ENCODE measurements at places on chromosomes 1 and 21.

DNA sequence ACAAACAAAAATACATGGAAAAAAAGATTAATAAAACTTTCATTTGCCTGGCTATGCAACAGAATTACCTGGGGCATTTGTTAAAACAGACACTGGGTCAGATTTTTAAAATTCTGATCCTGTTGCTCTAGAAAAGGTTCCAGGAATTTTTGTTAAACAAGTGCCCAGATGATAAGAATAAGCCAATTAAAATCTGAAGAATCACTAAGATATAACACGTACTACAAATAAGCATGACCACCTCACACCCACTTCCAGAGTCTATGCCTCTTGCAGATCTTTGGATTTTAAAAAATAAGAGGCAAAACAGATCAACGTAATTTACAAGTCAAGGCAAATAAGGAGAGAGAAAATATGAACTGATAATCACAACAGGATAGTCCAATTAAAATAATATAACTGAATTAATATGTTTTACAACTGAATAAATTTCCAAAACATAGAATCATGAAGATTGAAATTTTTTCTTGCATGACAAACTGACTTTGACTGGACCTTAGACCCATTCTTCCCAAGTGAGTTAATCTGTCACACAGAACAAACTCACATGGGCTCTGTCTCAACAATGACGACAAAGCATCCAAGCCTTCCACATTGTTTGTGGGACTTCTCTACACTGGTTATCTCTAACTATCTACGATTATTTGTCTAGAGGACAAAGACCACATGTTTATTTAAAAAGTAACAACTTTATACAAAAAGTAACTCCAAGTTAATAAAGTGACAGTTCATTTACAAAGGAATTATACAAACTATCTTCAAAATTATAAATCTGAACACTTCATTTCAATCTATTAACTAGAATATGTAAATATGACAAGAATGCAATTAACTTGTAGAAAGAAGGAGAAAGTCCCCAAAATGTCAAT is 56.9 kb downstream of the COP1 start:
- no peak for DNase-seq

GRCh38 chr1:151820940-151821339 is 10.7 kb downstream of the RORC start:
- DNase-seq: no peak

- DNase-seq: no peak
Measured at GRCh38 chr1:174165471-174166137, 6.3 kb downstream of the RABGAP1L start.

DNA sequence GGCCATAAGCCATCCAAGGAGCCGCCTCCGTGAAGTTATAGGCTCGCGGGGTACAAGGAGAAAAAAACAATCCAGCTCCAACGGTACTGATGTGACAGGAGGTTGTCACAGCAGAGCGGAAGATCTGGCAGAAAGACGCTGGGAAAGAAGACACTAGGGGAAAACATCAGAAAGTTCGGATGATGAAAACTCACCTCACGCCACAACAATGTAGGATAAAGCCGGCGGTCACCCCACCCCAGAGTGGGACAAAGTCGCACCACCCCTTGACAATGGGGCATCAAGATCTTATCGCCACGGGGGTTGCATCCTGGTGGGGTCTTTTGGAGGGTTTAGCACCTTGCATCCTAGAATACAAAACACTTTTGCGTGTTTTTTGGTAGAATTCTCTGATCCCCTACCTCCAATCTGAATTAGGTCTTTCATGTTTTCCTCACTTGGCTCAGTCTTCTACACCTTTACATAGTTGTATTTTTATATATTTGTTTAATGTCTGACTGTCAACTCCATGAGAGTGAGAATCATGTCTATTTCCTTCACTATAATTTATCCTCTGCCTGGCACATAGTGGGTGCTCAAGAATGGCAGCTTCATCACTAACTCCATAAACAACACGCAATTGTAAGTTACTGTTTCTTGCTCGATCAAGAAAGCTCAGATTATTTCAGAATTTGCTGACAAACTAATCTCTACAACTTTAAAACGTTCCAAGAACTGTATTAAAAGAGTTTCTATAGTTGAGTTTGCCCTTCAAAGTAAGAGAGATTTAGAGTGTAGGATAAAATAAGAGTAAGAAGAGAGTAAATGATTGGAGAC is 611 bp upstream of the ZSWIM5 start:
- no peak for DNase-seq

DNA sequence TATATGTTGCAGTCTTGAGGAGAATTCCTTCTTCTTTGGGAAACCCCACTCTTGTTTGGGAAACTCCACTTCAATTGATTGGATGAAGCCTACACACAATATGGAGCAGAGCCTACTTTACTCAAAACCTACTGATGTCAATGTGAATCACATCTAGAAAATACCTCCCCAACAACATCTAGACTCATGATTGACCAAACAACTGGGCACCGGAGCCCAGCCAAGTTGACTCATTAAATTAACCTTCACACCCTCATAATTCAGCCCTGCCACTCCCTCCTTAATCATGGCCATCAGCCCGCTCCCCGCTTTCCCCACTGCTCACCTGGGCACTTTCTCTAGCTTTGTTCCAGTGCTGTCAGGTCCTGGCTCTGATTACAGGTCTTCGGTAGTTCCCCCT is 208.1 kb upstream of the MAP1LC3C start:
- no peak for DNase-seq

GRCh38 chr1:187870552-187870951 is 1041.8 kb downstream of the PLA2G4A start:
- DNase-seq: no peak

- no peak for DNase-seq
Measured at GRCh38 chr1:23801338-23801748, 789 bp upstream of the GALE start.

GRCh38 chr21:34185026-34185750 is 111.8 kb downstream of the MRPS6 start:
- no peak for DNase-seq

- DNase-seq: no peak
Measured at GRCh38 chr1:169085911-169086310, 20.6 kb upstream of the ATP1B1 start.

- DNase-seq: no peak
Measured at GRCh38 chr1:33001282-33001681, 35.4 kb downstream of the AK2 start.

DNA sequence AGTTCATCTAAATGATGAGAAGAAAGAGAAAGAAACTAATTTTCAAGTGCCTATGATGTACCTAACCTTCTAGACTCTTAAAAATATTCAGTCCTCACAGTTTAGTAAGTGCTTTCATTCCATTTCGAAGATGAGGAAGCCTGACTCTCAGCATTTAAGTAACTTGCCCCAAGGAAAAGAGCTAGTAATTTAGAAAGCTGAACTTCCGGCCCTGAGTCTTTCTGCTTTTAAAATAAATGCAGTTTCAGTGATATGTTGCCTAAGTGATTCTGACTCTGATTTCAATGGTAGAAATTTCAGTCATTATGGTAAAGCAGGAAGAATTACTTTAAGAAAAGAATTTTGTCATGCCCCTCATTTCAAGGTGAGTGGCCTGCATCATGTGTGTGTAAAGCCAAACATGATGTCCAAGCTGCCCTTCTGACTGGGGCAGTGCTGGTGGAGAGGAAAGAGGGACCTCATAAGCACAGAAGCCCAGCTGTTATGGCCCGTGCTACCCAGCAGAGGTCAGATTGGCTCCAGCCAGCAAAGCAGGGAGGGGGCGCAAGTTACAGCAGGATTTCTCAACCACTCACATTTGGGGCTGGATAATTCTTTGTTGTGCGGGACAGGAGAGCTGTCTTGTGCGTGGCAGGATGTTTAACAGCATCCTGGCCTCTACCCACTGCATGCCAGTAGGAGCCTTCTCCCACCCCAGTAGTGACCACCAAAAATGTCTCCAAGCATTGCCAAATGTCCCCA is 10.7 kb downstream of the ATP1A4 start:
- no peak for DNase-seq

DNA sequence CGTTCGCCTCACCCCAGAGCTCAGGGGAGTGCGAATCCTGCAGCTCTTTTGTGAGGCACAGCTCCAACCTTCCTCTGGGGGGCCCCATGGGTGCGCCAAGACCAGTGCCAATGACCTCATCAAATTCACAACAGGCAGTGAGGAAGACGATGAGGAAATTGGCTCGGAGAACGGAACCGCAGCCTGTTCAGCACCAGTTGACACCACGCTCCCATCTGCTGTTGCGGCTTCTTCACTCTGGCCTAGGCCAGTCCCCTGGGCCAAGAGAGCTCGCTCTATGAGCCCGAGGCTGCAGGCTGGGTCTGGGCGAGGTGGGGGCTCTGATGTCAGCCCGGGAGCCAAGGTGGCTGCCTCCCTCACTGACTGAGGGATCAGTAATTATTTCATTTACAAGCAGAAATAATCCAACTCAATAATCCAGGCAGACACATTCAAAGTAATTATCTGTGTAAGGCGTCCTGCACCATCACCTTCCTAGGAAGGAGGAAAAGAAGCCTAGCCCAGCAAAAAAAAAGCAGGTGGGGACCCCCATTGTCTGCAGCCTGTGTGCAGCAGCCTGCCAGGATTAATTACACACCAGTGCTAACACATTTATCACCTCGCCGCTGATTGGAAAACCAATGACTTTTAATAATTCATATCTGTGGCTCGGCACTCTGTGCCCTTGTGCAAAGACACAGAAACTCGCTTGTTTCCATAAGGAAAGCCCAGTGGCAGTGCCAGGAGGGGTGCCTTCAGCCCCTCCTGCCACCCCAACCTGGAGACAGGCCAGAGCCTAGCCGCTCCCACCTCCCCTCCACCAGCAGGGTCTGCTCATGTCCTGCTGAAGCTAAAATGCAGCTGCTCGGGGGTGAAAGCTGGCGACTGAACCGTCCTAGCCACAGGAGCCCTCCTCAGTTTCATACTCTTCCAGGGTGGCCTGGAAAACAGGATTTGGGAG is 1.9 kb downstream of the PLEKHA6 start:
- no peak for DNase-seq

- no peak for DNase-seq
Measured at GRCh38 chr1:240486611-240487010, 125.3 kb downstream of the GREM2 start.

- DNase-seq: peak; percentile 19
Measured at GRCh38 chr1:27887215-27888021, 15.1 kb downstream of the THEMIS2 start.

DNA sequence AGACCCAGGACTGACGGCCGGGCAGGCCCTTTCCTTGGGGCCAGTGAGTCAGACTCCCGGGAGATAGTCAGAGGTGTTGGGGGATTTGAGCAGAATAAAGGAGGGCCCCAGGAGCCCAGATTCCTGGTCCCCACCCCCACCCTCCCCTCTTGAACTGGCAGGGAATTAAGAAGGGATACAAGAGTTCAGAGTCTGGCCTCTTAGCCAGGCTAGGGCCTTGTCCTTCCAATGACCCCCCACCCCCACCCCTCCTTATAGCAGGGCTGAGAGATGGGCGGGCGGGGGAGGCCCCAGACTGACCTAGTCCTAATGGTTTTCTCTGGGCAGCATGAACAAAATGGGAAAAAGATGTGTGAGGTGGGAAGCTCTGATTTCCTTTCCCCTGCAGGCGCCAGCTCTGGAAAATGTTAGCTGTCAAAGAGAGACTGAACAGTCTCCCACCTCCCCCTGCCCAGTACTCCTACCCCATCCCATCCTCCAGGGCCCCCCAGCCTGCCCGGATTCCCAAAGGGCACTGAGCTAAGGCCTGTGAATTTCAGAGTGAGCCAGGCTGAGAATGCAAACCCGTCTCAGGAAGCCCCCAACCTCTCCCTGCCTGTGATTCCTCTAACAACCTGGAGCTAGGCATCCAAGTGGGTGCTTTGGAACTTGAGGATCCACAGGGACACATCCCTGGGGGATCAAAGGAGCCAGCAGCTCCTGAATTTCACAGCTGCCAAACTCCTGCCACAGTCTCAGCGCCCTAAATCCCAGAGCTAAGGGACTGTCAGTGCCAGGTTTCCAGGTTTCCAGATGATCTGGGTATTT is 5.8 kb upstream of the CRABP2 start:
- no peak for DNase-seq

DNA sequence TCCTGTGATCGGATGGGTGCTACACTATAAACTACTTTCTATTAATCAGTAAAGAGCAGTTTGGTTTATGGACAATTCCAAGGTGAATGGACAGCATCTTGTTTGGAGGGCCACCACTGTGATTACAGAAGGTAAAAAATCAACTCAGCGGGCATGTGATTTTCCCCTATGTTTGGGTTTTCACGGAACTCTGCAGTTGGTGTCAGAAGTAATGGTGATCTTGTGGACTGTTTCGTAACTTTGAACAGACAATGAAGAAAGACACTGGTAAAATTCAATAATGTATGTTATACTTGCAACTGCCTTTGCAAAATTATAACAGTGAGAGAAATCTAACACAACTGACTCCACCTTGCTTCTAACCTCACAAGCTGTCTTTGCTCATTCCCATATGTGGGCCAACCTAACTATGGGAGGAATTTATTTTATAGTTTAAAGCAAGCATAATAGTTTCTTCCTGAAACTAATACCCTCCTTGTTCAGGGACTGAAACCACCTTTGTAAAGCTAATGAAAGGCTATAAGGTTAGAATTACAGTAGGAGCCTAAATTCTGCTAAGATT is 53.2 kb downstream of the TRIM33 start:
- DNase-seq: no peak

- DNase-seq: no peak
Measured at GRCh38 chr21:29176471-29177120, 46.2 kb downstream of the MAP3K7CL start.

- no peak for DNase-seq
Measured at GRCh38 chr21:45599146-45599581, 44.4 kb upstream of the PCBP3 start.

DNA sequence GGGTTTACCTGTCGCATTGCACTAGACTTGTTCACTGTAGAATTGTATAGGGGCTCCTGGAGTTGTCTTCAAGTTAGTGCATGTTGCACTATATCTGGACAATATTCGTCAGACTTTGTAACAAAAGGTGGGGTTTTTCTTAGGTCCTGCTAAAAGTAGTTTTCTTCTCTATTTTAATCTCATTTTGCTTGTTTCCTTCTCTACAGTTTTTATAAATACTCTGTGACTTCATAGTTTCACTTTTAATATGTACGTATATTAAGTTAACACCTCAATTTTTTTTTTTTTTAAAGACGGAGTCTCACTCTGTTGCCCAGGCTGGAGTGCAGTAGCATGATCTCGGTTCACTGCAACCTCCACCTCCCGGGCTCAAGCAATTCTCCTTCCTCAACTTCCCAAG is 26.5 kb upstream of the MRPS6 start:
- no peak for DNase-seq

- DNase-seq: no peak
Measured at GRCh38 chr1:202143011-202143767, 1.3 kb downstream of the ARL8A start.

- no peak for DNase-seq
Measured at GRCh38 chr21:35025206-35026152, 23.6 kb downstream of the RUNX1 start.

- DNase-seq: no peak
Measured at GRCh38 chr1:197439708-197440280, 171.7 kb downstream of the CRB1 start.

DNA sequence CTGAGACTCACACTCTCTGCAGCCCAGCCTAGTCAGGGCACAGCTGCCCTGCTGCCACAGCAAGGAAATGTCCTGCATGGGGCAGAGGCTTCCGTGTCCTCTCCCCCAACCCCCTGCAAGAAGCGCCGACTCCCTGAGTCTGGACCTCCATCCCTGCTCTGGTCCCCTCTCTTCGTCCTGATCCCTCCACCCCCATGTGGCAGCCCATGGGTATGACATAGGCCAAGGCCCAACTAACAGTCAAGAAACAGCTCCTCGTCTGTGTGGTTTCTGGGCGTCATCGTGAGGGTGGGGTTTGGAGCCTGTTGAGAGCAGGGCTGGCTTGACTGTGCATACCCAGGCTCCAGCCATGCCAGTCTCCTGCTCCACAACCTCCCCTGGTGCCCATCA is 19.5 kb downstream of the FAAH start:
- no peak for DNase-seq
